ENCODE measurements at places on chromosomes 12 and 14.

- DNase-seq, result peak; percentile 43
These were observed 76.7 kb downstream of the MED13L start for GRCh38 chr12:116200812-116201211.

DNA sequence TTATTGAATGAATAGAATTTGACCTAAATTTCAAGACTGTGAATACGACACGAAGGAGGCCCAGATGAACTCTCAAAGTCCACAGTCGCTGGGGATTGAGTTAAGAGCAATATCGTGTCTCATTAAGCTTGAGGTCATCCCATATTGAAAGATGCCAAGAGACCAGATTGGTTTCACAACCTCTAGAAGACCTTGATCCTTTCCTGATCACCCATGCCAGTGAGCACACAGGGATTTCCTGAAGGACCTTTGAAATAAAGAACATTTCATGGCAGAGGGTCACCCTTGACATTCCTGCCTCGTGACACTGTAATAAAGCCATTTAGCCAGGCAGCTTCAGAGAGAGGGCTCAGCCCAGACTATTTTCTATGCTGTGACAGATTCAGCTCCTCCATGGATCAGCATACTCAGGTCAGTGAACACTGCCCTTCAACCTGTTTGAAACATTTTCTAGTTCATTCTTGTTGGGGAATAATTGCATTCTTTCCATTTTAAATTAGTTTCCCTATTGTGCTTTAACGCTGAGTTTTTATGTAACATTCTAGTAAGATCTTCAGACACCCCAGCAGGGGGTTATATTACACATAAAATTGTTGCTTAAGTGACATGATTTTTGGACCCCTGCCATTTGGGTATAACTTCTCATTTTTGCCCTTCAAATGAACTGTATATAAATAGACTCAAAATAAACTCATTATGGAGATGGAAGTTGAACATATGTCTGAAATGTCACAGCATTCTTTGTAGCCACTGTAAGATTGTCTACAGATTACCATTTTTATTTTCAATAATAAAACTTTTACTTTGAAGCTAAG, 213.2 kb downstream of the C12orf50 start:
- DNase-seq, result no peak

GRCh38 chr14:28635387-28635786, 131.2 kb upstream of the FOXG1 start:
- DNase-seq, result no peak

DNA sequence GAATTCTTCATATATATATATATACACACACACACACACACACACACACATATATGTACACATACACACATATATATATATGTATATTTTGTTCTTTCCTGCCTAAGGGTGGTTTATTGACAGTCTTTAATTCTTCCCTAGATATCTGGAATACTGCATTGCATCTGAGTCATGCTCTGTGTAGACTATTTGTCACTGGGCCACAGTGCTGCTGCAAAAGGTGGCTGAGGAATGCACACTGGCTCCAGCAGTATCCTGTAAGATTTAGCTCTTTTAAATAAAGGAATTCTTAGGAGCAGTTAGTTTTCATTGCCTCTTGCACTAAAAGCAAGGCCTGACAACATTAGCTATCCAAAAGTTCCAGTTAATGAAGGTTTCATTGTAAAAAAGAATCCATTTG, 200.9 kb downstream of the APAF1 start:
- no peak for DNase-seq

GRCh38 chr14:94398182-94398479, 9.7 kb upstream of the SERPINA1 start:
- DNase-seq, result no peak

- DNase-seq, result no peak
These were observed 16.3 kb downstream of the TESPA1 start for GRCh38 chr12:54968181-54968730.

DNA sequence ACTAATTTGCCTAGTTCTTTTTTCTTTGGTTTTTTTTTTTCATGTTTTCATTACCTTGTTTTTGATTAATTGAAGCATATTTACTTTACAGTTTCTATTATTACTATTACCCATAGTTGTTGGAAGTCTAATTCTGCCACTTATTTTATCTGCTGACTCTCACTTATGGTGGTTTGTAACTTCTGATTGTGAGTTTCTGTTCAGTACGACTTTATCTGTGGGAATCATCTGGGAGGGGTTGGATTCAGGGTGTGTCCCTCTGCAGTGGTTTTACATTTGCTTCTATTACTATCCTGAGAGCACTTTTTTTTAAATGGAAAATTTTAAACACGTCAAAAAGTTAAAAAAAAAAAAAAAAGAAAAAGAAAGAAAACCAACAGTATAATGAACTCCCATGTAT, 26.4 kb upstream of the SOS2 start:
- no peak for DNase-seq

GRCh38 chr12:66921151-66921550, 242.3 kb upstream of the GRIP1 start:
- no peak for DNase-seq

DNA sequence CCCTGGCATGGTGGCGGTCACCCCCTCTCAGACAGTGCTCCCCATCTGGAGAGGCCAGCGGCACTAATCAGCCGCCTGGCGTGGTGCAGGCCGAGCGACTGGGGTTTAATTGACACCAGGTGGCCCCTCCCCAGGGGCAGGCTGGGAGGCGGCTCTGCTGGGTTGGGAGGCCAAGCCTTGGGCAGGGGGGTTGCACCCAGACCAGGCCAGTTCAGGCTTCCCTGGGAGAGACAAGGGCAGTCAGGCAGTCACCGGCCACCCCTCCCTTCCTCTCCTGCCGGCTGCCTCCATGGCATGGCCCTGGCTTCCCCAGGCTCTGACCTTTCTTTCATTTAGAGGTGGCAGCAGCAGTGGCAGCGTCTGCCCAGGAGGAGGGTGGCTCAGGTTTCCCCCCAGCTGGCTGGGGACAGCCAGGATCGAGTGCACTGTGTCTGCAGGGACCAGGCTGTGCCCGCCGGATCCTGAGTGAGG, 78.1 kb upstream of the NOS1 start:
- DNase-seq, result no peak

- no peak for DNase-seq
These were observed 10.2 kb upstream of the DHRS7 start for GRCh38 chr14:60175255-60175902.

- no peak for DNase-seq
These were observed 34.8 kb downstream of the IRF2BPL start for GRCh38 chr14:76993752-76994151.

GRCh38 chr12:104544836-104545235, 88.1 kb downstream of the CHST11 start:
- no peak for DNase-seq

DNA sequence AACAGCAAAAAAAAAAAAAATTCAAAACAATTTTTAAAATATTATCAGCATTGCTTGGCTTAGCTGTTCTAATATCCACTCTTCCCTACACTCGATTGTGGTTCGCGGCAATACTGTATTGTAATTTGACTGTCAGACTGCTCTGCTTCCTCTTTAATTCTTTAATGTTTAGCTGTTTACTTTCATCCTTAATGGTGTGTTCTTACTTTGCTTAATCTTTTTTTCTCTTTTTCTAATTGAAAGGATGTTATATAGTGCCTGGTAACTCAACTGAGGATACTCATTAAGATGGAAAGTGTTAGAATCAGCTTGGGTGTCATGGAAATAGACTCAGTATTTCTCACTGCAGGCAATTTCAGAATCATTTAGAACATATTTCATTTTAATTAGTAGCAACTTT, 2.0 kb downstream of the ANO4 start:
- no peak for DNase-seq

GRCh38 chr14:21061347-21061668, 3.7 kb downstream of the RNASE8 start:
- DNase-seq, result no peak
